ENCODE measurements at places on chromosomes 16 and 17. TPM values are rescaled to one million over a fixed set of nuclear protein-coding genes. Genes with fewer than 3 reads are reported as not detected.

NACA2 gene
- total RNA-seq = not detected

GLOD4 gene
- total RNA-seq = 73.8 TPM

CFAP97D1 gene
- total RNA-seq = not detected

GRCh38 chr16:86042393-86042792 is 143.4 kb downstream of the IRF8 start:
- no peak for DNase-seq

GRCh38 chr17:78474614-78475146 is 96.2 kb downstream of the PGS1 start:
- DNase-seq = no peak

DNA sequence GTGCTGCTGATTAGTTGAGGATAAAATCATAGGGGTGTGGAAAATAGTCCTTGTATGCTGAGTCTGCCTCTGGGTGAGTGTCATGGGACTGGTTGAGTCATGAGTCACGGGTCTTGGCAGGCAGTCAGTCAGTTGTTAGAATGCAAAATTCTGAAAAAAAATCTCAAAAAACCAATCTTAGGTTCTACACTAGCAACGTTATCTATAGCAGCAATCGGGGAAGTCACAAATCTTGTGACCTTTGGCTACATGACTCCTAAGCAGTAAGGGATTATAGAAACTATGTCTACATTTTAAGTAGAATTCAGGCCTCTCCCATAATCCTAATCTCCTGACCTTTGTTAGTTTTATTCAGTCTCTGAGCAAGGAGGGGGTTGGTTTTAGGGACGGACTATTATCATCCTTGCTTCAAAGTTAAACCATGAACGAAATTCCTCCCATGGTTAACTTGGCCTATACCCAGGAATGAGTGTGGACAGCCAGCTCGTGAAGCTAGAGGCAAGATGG is 18.0 kb upstream of the PMFBP1 start:
- peak; percentile 57 for DNase-seq

GRCh38 chr17:15194859-15195277 is 70.3 kb downstream of the PMP22 start:
- no peak for DNase-seq

DNA sequence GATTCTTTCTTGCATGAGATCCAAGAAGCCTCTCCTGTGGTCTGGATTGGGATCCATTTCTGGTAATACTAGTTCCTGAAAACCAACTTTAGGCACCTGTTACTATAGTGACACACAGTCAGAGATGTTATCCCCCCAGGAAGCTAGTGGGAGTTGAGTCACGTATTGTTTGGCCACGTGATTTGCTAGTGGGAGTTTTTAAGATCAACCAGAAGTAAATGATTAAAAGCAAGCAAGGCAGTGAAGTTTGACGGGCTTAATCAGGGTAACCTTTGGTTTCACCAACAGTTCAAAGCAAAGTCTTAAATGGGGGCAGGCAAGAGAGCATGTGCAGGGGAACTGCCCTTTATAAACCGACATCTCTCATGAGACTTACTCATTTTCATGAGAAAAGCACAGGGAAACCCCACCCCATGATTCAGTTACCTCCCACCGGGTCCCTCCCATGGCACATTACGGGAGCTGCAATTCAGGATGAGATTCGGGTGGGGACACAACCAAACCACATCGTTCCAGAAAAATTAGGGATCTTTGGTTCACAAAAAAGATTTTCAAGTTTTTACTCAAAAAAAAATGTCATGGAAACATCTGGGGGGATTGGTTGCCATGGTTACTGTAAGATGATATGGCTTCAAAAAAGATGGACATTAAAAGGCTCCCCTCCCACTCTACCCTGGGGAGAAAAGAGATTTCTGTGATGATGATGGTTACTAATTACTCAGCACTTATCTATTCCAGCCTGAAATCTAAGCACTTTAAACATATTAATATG is 483.1 kb upstream of the ERCC4 start:
- DNase-seq = peak; percentile 64

GRCh38 chr17:38674014-38674748 is 576 bp downstream of the EPOP start:
- DNase-seq = no peak

DNA sequence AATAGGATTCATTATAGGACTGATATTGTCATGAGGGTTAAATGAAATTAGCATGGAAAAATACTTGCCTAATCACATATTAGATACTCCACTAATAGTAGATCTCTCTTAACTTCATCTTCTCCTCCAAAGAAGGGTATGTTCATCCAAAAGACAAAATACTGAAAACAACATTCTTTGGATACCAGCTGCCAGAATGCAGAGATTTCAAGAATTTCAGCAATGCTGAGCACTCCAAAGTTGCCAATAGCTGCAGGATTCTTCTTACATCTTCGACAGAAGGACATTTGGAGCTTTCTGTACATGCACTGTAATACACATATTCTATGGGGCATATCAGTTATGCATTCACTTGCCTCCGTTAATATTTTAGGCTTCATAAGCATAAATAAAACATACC is 436.5 kb downstream of the HAPSTR1 start:
- DNase-seq = no peak

Data from mammary epithelial cell (primary cell).